ENCODE measurements at places on chromosomes 5 and 9.

DNA sequence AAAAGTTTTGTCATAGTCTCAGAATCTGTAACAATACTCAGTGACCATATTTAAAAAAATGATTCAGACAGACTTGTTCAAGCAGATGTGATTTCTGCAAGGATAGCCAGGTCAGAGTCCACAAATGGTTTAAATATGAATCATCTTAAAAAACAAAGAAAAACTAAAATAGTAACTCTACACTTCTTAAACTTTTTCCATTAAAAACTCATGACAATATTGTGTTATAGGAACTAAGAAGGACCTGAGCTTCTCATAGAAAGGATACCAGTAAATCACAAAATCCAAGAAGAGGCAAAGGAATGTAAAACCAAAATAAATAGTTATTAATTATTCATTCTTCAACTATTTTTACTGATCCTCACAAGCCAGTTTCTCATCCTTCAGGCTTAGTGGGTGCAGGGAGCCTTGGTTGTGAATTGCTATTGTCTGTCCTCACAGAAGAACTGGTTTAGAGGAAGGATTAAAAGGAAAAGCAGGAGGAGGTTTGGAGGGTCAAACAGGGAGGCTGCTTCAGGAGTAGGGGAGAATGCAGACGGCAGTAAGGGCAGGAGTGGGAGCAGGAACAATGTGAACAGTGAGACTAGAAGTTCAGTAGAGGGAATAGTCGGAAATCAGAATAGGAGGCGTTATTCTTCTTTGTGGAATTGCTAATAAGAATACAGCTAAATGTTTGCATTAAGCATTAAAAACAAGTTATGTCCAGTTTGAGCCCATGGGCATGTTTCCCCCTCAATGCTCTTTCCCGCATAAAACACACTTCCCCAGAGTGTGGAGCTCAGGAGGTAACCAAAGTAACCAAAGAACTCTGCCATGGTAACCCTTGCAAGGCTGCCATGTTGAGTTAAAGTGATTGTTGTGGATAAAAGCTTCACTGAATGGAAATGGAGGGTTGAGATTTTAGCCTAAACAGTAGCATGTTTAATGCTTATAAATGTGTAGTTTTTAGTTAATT is 110.7 kb downstream of the CCDC192 start:
- DNase-seq: no peak

GRCh38 chr5:173243831-173244305 is 8.9 kb upstream of the NKX2-5 start:
- no peak for DNase-seq

DNA sequence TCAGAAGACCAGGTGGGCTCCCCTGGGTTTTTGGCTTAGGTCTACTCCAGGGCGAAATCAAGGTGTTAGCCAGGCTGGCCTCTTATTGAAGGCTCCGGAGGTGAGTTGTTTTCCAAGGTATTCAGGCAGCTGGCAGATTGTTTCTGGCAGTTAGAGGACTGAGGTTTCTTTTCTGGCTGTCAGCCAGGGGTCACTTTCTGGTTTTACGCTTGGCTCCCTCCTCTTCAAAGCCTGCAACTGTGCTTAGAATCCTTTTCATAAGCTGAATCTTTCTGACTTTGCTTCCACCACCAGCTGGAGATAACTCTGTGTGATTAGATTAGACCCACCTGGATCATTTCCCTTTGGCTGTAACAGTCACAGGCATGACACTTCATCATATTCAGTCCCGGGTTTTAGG is 24.6 kb downstream of the RFK start:
- no peak for DNase-seq

- no peak for DNase-seq
These were observed 217.2 kb downstream of the MLLT3 start for GRCh38 chr9:20405078-20405477.

- DNase-seq: no peak
These were observed 323.8 kb downstream of the CDK5RAP2 start for GRCh38 chr9:120256146-120256545.

DNA sequence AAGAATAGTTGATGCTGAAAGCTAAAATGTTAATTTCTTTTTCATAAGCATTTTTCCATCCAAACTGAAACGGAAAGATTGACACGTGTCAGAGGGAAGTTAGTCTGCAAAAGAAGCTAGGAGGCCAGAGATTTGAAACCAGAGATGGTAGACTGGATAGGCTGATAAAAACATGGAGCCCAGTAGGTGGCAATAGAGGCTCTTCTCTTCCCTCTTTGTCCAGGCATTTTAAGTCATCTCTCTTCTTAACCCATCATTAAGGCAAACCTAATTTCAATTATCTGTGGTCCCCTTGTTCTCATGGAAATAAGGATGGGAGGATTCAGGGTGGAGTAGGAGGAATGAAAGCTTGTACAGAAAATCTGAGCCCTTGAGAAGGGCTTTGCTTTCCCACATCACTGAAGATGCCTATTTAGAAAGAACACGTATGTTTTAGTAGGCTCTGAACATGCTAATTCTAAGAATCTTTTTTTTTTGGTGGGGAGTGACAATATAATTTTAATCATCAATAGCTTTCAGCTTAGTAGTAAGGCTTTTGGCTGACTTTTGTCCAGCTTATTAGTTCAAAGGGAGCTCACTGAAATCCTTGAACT is 66.6 kb downstream of the ZNF474 start:
- no peak for DNase-seq

GRCh38 chr9:38006163-38006562 is 62.9 kb downstream of the SHB start:
- no peak for DNase-seq

DNA sequence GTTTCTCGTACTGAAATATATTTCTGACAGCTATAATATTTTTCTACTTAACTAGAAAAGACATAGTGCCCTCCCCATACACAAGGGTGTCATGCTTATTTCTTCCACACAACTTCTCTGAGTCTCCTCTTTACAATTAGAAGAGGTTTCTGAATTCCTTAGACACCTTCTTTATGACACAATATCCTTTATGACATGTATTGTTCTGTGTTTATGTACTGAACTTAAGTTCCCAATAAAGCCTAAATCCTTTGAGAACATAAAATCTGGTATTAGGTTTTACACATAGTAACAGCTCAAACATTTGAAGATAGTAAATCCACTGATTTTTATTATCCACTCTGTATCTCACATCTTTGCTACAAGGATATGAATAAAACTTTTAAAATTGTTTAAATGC is 32.5 kb downstream of the GRAMD2B start:
- DNase-seq: no peak

DNA sequence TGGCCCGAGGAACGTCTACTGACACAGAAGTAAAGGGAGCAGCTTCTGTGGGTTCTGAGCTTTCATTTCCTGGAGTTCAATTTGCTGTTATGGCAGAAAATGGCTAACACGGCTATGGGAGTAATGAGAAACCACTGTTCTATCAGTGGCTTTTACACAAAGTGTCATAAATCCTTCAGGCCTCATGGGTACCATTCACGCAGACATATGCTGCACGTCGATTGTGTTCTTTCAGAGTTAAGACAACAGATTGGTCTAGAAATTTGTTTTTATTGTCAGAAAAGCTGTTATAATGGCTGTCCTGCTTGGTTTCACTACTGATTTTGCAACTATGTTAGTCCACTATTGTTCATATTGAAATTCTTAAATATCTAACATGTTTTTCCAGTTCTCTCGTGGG is 135.4 kb downstream of the ALDH1A1 start:
- DNase-seq: no peak

DNA sequence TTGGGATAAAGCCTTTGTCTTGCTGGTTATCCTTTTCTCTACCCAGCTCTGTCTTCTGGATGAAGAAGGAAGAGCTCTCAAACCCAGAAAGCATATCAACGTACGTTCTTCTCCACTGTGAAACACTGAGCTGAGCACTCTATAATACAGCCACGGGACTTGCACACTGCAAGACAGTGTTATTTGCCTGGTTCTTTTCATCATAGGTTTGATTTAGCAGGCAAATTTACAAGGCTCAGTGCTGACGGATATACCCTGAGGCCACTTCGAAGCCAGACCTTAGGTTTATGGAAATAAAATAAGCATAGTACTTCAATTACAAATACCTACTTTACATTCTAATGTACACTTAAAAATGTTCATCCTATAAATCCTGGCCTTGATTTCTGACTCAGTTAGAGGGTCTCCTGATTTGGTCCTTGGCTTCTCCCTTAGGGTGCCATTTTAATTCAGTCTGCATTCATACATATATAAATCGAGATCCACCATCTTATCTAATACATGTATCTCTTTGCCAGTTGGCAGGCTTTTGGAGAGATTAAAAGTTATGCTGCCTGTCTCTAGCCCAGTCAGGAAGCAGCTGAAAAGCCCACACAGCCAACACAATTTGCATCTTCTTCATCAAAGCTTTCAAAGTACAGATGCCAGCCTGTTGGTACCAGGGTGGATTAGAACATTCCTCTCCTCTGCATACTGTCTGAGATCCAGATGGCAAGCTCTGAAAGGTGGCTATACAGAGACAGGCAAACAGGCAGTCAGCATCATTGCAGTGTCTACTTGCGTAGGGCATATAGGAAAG is 194.4 kb downstream of the DEPDC1B start:
- DNase-seq: no peak

- no peak for DNase-seq
These were observed 1061.3 kb upstream of the DMAC1 start for GRCh38 chr9:8860925-8861324.

DNA sequence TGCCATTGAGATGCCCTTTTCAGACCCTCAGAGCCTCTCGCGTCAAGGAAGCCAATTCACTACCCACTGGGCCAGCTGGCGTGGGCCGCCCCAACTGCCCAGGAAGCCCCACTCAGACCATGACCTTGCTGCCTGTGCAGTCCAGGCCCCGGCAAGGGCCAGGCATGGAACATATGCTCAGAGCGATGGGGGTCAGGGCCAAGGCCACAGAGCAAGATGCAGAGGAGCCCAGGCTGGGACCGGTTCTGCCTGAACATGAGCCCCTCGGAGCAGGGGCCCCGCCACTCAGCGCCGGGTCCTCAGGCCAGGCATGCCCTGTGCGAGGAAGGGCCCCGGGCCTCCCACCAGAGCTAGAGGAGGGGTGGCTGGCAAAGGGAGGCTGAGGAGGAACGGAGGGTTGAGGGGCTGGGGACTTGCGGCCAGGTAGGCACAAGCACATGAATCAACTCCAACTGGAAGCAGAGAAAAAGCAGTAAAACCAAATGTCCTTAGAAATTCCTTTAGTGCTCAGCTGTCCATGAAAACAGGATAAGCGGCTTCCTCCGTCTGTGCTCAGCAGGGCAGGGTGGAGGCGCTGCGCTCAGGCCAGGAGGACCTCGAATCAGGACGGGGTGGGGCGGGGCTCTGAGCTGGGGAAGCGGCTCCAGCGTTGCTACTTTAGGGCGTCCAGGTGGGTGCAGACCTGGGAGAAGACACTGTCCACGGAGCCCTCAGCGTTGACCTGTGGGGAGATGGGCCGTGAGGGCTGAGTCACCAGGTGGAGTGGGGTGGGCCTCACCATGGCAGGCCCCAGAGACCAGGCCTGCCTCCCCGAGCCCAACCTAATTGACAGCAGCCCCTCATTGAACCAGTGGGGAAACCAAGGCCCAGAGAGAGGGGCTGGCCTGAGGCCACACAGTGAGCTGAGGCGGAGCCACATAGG is 9.9 kb downstream of the AK1 start:
- no peak for DNase-seq

GRCh38 chr9:14323985-14324650 is 10.2 kb upstream of the NFIB start:
- no peak for DNase-seq

GRCh38 chr5:148179234-148179824 is 11.0 kb downstream of the SPINK14 start:
- no peak for DNase-seq

DNA sequence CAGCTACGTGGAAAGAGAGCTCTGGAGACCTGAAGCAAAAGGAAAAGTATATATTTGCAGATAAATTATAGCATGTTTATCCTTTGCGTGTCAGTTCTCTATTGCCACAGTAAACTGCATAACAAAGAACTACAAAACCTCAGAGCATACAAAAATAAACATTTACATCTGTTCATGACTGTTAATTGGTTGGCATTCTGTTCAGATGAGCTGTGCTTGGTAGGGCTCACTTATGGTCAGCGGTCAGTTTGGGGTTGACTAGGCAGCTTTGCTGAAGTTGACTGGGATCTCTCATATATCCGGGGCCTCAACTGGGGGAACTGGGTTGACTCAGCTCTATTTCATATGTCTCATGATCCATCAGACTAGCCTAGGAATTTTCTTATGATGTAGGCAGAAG is 257.7 kb downstream of the TLE1 start:
- no peak for DNase-seq

DNA sequence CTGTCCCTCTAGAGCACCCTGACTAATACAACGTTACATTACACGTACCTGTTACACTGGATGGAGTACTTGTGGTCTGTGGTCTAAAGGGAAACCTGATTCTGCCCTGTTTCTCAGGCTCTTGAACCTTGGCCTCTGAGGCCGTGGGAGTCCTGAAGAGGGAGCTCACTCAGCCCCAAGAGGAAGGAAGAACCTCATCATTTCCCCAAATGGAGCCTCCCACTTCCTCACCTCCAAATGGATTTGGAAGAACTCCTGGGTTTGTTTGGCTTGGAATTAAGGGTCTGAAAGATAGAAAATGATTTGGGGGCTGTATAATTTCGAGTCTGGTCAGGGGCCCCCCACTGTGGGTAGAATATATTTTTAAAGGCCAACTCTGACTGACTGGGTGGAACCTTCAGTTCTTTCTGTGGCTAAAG is 200.2 kb downstream of the SEMA6A start:
- no peak for DNase-seq

DNA sequence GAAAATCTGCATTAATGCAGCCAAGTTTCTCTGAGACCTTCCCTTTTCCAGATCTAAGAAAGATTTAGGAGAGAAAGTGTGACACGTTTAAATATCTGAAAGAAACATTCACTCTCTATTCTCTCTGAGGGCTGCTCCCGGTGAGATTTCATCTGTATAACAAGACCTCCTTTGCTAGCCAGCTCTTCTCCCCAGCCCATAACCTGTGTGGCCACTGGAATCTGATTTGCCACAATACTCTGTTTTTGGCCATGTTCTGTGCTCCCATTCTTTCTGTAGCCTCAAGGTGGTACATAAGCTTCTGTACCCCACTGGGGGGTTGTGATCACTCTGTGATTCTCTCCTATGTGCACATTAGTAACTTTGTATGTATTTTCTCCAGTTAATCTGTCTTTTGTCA is 291.0 kb upstream of the SEMA6A start:
- DNase-seq: no peak

- DNase-seq: no peak
These were observed 246.6 kb downstream of the ARL15 start for GRCh38 chr5:54063817-54064216.

DNA sequence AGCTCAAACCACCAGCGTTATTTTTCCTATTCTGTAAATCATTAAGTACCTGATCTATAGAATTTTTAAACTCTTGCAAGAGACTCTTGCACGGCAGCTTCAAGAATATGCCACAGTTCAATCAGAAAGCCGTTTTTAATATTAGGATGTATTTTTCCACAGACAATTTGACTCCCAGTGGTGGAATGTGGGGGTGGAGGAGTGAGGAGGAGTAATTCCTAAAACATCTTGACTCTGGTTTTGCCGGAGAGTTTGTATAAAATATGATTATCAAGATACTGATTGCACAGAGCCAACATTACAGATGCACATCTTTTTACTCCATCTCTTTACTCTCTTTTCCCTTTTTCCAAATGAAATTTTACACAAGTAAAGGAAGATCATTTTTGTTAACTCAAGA is 288.3 kb downstream of the ENC1 start:
- DNase-seq: no peak
